Esophagus squamous epithelium (tissue), 5 donors: ENCODE measurements at places on chromosomes 6 and 20. TPM values are rescaled to one million over a fixed set of nuclear protein-coding genes. Genes with fewer than 3 reads are reported as not detected.

Gene SIRPD
- not detected for total RNA-seq

GRCh38 chr6:43667245-43668150 lies 20.1 kb downstream of the MRPS18A start:
- DNase-seq, result no peak

DNA sequence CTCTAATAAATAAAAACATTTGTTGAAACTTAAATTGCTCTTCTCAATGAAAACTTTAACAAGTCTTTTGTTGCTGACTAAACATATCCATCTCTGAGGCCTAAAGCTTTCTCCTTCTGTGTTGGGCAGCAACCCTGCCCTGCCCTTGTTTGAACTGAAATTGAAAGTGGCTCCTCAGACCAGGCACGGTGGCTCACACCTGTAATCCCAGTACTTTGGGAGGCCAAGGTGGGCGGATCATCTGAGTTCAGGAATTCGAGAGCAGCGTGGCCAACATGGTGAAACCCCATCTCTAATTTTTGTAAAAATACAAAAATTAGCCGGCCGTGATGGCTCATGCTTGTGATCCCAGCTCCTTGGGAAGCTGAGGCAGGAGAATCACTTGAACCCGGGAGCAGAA lies 29.2 kb upstream of the GNRH2 start:
- DNase-seq, result no peak

DNA sequence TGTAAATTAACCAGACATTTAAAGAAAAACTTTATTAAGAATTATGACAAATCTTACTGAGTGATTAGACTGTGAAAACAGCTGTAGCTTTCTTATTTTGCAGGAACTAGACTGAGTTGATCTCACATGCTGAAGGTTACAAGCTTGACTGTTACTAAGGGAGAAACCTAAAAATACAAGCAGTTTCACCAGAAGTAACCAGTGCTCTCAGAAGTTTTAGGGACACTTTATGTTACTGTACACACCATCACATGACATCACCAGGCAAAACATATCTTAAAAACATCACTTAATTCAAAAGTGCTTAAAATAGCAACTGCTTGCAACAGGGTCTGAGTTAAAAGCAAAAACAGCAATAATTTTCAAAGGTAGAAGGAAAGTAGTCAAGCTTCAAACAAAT lies 5.4 kb downstream of the FBXO30 start:
- DNase-seq, result no peak
